ENCODE measurements at places on chromosomes 6 and 20. TPM values are rescaled to one million over a fixed set of nuclear protein-coding genes. Genes with fewer than 3 reads are reported as not detected.

Gene LAMA2
- total RNA-seq = 573 TPM

Gene MYB
- total RNA-seq = not detected

Gene CEP43
- total RNA-seq = 6.9 TPM

Gene STX11
- total RNA-seq = not detected

Gene PFDN6
- total RNA-seq = 45.7 TPM

Measured in cardiac ventricle fibroblast (primary cell).